Activated CD8-positive, alpha-beta memory T cell treated with anti-CD3 and anti-CD28 coated beads, Interleukin-2, amount 50 U/mL, for 48 hours (primary cell): ENCODE measurements at places on chromosomes 3 and 15.

DNA sequence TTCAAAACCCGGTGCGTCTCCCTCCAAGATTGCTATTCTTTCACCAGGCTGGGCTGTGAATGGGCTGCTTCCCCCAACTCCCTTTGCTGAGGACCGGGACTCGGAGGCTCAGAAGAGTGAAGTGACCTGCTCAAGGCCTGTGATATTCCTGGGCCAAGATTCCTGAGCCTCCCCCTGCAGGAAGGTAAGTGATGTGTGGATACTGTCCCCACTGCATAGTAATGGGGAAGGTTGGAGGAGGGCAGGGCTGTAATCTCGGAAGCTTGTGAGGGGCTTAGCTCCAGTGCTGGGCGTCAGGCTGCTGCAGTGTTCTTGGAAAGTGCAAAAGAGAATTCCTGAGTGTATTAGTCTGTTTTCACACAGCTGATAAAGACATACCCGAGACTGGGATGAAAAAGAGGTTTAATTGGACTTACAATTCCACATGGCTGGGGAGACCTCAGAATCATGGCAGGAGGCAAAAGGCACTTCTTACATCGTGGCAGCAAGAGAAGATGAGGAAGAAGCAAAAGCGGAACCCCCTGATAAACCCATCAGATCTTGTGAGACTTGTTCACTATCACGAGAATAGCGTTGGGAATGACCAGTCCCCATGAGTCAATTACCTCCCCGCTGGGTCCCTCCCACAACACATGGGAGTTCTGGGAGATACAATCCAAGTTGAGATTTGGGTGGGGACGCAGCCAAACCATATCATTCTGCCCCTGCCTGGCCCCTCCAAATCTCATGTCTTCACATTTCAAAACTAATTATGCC is 67.6 kb downstream of the EFCAB12 start:
- DNase-seq = no peak

DNA sequence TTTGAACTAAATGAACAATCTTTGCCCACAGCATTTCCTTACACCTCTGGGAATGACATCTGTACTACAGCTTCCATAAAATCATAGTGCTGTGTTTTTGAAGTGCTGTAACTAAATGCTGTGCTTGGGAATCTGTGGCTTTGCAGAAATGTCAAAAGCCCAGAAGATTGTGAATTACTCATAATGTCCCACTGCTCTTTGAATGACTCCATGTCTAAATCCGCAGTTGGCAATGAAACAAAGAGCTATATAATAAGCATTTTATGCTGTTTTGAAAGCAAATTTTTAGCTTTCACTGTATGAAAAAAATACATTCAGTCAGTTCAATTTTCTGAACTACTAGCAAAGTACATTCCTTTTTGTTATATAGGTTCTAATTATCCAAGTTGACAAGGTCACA is 88.6 kb upstream of the ADAMTS17 start:
- no peak for DNase-seq

- DNase-seq = no peak
These were observed 261.8 kb upstream of the GOLGA6L4 start for GRCh38 chr15:83973816-83974215.

DNA sequence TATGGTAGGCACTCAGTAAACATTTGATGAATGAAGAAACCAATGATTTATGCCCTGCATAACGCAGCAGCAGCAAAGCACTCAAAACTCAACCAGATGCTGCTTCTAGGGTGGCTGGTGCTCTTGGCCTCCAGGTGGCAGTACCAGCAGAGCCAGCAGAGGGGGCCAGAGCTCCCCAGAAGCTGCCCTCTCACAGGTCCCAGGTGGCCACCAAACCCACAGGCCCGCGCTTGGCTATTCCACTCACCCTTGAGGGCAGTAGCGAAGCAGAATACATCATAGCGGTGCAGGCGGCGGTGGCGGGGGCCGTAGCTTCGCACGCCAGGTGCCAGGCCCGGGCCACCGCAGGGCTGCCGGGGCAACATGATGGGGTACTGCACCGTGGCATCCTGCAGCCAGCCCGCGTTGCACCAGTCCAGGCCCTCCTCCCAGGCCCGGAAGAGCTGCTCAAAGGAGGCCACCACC is 16.6 kb downstream of the HAPLN3 start:
- DNase-seq = peak; percentile 69

GRCh38 chr15:91302588-91303439 is 202.8 kb downstream of the SV2B start:
- DNase-seq = no peak
